GM20000 (cell line): ENCODE measurements at places on chromosomes 6 and 20.

DNA sequence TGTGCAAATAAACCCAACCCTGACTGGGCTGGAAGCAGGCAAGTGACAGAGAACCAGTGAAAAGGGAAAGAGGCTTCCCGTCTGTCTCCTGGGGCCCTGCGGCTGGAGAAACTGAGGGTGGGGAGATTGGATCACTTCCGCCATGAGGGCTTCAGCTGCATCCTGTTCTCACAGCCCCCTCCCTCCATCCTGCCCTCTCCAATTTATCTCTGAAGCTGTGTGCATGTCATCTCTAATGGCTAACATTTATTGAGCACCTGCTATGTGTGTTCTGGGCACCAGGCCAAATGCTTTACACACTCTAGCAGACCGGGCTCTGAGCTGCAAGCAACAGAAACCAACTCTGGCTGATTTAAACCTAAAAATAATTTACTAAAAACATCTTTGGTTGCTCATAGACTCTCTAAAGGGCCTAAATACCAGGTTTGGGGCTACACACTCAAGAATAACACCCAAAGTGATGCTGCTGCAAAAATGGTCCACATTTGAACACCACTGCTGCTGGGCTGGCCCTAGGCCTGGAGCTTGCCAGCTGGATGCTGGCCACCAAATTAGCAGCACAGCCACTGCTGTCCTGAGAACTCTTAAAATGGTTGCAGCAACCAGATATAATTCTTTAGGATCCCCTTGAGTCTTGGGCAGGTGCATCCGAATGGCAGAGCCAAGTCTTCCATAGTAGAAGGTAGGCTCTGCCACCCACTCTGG is 123.6 kb upstream of the LRFN2 start:
- no peak for DNase-seq

GRCh38 chr6:56279331-56280080 is 32.1 kb upstream of the COL21A1 start:
- DNase-seq: no peak

DNA sequence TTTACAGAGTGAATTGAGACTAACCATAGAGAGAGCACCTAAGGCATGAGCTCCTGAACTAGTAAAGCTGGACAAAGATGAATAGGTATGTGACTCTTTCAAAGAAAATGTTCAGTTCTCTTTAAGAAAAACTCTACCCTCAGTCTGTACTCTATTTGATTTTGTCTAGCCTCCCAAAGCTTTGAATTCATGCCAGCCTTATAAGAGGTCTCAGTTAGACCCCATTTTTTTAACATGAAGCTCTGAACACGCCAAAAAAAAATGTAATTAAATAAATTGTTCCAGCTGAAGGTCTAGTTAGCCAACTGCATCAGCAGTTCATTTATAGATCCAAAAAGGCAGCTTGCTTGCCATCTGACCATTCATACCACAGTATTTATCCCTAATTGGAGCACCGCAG is 71.6 kb downstream of the COL9A1 start:
- DNase-seq: no peak

DNA sequence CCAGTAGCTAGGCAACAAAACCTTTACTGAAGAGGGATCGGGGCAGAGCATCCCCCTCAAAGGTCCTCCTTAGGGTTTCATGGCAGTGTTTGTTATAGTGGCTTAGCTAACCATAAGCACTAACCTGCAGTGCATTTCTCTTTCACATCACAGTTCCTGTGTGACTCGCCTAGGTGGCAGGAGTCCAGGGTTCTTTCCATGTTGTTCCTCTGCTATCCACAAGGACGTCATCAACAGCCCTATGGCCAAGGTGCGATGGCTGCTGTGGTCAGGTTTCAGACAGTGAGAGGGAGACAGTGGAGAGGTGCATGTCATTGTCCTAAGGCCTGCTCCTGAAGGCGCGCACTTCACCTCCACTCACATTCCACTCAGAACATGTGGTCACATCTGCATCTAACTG is 38.8 kb upstream of the FOXA2 start:
- DNase-seq: no peak

DNA sequence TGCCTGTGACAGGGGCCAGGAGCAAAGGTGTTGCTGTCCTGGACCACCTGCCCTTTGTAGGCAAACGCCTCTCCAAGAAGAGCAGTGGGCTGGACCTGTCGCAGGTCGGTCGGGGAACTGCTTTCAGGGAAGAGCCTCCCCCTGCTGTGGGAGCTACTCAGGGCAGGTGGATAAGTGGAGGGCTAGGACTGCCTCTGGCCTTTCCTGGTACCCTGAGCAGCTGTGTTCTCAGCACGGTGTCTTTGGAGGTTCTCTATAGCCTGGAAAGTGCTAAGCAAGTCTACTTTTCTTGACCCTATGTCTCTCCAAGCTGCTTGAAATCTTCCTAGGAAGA is 35.0 kb downstream of the BPIFB1 start:
- no peak for DNase-seq

DNA sequence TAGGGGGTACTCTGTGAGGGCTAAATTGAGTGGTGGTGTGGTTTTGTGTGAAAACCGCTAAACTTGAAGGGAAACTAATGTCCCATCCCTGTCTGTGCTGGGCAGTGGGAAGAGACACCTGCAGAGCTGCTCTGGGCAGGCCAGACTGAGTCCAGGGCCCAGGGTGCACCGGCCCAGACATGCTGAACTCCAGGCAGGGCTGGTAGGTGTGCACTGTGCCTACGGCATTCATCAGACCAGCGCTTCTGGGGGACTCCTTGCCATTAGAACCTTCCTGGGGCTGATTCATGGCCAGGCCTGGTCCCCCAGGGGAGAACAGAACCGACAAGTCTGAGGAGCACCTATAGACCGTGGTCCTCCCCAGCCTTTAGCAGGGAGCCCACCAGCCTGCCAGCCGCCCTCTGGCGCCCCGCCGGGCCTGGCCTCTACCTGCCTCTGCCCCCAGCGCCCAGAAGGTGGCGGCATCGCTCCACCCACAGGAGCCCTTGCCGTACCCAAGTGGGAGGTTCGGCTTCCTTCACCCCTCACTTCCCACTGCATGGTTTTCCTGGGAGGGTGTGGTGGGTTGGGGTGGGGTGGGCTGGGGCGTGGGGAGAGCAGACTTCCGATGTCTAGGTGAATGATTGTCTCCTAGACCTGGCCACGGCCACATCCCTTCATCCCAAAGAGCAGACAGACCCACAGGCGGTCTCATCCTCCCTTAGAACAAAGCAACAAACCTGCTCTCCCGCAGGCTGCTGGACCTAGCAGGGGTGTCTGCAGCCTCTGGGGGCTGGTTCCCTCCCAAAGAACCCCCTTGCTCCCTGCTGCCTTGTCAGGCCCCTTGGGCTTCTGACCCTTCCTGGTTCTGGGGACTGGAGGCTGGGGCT is 15.5 kb downstream of the CCDC167 start:
- DNase-seq: peak; percentile 81

GRCh38 chr6:100177956-100178355 is 183.9 kb upstream of the MCHR2 start:
- no peak for DNase-seq

- DNase-seq: no peak
These were observed 208.3 kb upstream of the RIMS1 start for GRCh38 chr6:71678091-71678490.

DNA sequence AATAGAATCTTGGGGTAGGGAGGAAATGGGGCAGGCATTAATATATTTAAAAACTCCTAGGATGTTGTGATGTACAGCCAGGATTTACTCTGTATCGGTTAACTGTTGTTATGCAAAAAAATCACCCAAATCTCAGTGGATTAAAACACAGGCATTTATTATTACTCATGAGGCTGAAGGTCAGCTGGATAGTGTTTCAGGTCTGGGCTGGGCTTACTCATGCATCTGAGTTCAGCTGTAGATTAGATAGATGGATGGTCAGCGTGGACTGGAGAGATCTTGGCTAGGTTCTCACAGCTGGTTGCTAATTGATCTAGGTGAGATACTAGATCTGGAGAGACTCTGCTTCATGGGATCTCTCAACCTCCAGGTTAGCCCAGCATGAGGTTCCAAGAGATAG is 131.4 kb downstream of the BTBD3 start:
- DNase-seq: no peak

- DNase-seq: peak; percentile 47
These were observed 71.2 kb downstream of the LY86 start for GRCh38 chr6:6659600-6660327.

GRCh38 chr6:3348821-3349220 is 90.1 kb downstream of the PSMG4 start:
- no peak for DNase-seq

DNA sequence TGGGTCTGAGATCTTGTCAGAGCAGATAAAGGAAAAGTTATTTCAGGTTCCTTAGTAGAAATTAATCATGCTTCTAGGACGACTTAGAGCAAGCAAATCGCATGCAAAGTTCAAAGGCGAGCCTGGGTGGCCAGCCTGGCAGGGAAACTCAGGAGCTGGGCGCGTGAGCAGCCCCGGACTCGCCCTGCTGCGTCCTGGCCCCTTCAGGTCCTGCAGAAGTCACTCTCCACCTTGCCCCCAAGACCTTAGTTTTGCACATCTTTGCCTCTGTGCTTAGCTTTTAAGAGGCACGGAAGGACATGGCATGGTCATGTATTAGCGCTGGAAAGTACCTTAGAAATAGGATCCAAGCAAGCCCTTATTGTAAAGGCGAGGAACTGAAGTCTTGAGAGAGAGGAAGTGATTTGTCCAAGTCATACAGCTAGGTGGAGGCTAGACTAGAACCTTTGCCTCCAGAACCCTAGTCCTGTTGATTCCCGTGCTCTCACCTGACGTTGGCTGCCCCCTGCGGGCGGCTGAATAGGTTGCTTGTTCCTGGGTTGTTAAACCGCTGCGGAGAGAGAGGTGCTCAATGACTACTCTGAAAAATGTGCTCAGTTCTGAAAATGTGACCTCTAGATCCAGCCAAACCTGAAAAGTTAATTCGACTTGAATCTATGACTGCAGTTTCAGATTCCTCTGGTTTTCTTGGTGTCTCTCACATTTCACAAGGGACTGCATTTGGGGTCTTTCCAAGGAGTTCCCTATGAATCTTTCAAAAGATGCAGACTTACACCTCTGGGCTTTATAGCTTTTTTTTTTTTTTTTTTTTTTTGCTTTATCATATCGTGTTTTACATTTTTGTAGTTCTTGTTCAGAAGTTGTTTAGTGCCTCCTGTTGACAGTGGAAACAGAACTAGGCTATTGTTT is 2.7 kb downstream of the MYB start:
- peak; percentile 72 for DNase-seq

- no peak for DNase-seq
These were observed 98.2 kb downstream of the BCAS1 start for GRCh38 chr20:53972179-53972578.

DNA sequence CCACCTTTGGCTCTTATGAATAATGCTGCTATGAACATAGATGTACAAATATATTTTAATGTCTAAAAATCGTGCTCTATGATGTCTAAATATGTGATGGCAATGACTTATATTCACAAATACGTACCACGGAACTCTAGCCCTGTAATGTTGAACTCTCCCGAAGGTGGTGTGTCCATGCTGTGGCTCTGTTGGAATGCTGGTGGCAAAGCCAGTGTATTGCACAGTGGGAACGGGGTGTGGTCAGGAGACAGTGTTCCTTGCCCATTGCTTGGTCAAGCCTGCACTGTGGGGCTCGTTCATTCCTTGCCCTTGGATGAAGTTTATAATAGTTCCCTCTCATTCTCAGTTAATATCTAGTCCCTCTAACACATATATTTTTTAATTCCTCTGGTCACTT is 109.6 kb downstream of the MTHFD1L start:
- no peak for DNase-seq

- peak; percentile 53 for DNase-seq
These were observed 960 bp downstream of the ATP9A start for GRCh38 chr20:51766994-51767866.

DNA sequence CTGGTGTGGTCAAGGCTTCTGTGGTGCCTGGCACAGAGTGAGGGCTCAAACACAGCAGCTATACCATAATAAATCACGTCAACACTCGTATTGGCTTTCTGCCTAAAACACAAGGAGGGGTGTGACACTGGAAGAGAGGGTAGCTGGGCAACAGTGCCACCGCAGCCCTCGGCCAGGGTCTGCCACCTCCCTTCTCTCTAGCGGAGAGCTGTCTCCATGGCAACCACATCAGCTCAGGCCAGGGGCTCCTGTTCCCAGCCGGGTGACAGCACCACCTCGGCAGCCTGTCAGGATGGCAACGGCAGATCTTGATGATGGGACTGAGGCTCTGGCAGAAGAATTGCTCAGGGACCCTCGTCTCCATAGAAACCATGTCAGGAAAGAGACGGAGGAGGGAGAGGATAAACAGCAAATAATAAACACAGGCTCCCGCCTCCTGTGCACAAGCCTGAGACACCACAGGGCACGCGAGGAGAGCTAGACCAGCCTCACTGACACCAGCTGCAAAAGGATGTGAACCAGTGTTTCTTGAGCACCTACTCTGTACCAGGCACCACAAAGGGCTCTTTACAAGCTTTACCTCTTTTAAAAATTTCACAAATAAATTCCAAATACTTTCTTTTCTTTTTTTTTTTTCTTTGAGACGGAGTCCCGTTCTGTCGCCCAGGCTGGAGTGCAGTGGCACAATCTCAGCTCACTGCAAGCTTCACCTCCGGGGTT is 50.4 kb upstream of the TLDC2 start:
- no peak for DNase-seq

GRCh38 chr6:101294051-101294638 is 99.4 kb upstream of the GRIK2 start:
- DNase-seq: no peak

GRCh38 chr6:28600245-28600644 is 74.6 kb downstream of the GPX5 start:
- no peak for DNase-seq

DNA sequence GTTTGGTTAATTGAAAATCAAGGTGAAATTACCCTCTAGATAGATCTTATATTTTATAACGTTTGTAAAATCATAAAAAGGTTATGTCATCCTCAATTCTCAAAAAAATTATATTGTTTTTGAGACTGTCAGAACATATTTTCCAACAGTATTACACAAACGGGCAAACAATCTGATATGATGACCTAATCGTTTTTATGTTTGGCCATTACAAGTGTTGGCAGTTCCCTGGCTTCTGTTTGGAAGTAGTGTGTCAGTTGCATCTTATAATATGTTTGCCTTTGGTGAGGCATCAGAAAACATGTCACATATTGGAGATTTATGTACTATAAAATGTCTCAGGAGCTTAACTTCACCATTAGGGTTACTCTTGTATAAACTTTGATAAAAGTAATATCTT is 308.1 kb upstream of the EPHA7 start:
- DNase-seq: no peak

- DNase-seq: no peak
These were observed 250.1 kb downstream of the ATXN1 start for GRCh38 chr6:16511040-16511660.

DNA sequence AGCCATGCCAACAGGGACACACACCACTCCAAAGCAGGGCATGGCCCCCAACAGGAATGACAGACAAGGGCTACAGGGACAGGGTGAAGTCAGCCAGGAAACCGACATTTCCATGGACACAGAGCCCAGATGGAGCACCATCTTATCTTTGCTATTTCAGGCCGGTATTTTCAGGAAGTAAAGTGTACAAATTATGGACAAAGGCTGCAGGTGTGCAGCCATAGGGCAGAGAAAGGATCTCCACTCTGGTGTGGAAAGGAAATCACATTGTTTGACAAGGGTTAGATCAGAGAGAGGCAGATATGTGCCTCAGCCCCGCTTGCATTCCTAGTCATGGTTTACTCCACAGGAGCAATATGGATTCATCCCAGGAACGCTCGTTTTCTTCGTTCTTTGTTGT is 81.7 kb upstream of the SLC22A23 start:
- no peak for DNase-seq

DNA sequence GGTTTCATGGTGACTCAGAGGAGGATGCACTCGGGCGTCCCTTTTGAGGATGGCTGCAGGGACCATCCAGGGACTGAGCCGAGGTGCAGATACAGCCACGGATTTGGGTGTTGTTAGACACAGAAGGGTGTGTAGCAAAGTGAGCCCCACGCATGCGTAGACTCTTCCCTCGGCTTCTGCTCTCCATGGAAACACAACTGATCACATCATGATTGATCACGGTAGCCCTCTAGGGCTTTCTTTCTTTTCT is 606 bp upstream of the ULBP1 start:
- peak; percentile 42 for DNase-seq
